Uterine smooth muscle cell (primary cell): ENCODE measurements at places on chromosomes 2 and 18. TPM values are rescaled to one million over a fixed set of nuclear protein-coding genes. Genes with fewer than 3 reads are reported as not detected.

Gene ESPNL
- 4.5 and 9.2 TPM in 2 replicates for total RNA-seq

Gene REG3A
- not detected in 2 replicates for total RNA-seq

Gene FAM117B
- 0.55 and 1.9 TPM in 2 replicates for total RNA-seq

Gene SATB2
- total RNA-seq = 4.9 and 6.6 TPM in 2 replicates

Gene TMEM169
- 0.37 and 0.66 TPM in 2 replicates for total RNA-seq

Gene SPAG16
- total RNA-seq = 14.9 and 27.4 TPM in 2 replicates

Gene OTOS
- total RNA-seq = not detected in 2 replicates

Gene AQP12A
- total RNA-seq = not detected in 2 replicates

Gene ADD2
- 0.37 and 0.55 TPM in 2 replicates for total RNA-seq

Gene KCNJ13
- not detected in 2 replicates for total RNA-seq

Gene SERPINB13
- not detected in 2 replicates for total RNA-seq

Gene SETBP1
- 2.2 and 3.2 TPM in 2 replicates for total RNA-seq

Gene UPP2
- not detected in 2 replicates for total RNA-seq

Gene AGXT
- total RNA-seq = under 0.01 TPM in 1 of 2 replicates, not detected in the other

Gene RTKN
- 12.9 and 14.6 TPM in 2 replicates for total RNA-seq

Gene TLX2
- total RNA-seq = not detected in 2 replicates

Gene DNAH7
- total RNA-seq = 0.77 and 1.4 TPM in 2 replicates

Gene CNOT9
- 38.1 and 69.2 TPM in 2 replicates for total RNA-seq

Gene PPIG
- 33.3 and 39.9 TPM in 2 replicates for total RNA-seq

Gene AKAIN1
- total RNA-seq = not detected in 2 replicates
